ENCODE measurements at places on chromosomes 7 and 10.
A peak's percentile ranks its signal among the peaks of the same experiment; 100 is the strongest.

- no peak for DNase-seq
Measured at GRCh38 chr10:85544956-85545355, 821.6 kb downstream of the GRID1 start.

GRCh38 chr10:28947171-28947570, 269.9 kb downstream of the BAMBI start:
- DNase-seq: no peak

DNA sequence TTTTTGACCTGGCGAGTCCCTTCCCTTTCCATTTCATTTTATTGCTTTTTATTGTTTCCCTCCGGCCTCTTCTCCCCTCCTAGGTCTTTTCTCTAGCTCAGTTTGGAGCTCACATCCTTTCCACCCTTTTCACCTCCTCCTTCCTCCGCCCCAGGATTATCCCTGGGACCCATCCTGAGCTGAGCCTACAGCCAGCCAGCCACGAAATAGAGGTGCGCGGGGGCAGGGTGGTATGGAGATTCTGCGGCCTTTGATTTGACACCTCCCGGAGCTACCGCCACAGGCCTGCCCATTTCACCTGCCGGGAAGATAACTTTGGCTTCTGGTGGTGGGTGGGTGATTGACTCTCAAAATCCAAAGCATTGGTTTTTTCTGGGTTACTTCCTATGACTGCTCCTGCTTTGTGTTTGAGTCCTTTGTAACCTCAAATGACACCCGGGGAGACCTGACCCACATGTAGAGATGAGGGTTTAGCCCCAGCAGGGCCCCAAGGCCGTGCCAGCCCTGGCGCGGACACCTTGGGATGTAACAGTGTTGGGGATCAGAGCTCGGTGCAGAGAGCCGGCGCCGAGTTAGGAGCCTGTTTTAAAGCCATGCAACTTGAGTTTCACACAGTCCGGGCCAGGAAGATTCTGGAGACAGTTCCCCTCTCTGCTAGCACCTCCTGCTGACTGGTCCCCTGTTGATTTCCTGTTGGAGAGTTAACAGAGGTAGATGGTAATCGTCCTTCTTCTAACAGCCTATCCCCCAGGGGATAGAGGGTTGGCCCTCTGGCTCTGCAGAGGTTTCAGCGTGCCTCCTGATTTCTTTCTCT, 1.5 kb downstream of the DUSP5 start:
- DNase-seq: peak; percentile 73

DNA sequence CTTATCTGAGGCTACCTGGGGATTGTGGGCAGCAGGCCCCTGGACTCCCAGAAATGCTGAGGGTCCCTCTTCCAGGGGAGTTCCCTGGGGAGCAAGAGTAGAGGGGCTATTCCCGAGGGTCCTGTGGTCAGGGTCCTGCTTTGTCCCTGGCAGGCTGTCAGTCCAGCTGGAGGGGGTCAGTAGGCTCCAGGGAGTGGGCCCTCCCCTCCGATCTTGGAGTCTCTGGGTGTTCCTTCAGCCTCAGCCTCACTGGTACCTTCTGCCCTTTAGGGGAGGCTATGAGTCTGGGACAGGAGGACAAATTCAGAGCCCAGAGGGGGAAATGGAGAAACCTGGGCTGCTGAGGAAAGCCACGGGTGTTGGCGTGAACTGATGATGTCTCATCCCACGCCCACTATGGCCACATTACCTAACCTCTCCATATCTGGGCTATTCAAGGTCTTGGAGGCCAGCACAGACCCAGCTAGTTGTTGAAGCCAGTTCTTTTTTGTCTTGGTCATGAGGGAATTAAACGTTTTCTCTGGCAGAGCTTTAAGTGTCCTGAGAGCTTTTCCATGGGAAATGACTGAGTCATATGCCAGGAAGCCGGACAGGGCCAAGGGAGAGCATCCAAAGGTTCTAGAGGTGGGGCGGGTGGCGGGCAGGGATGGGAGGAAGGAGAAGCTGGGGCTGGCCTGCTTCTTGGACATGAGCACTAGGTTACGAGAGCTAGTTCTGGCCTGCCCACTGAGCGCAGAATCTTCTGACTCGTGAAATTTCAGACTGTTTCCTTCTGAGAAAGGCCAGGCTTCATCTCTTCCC, 6.2 kb downstream of the CALHM2 start:
- DNase-seq: no peak

- peak; percentile 44 for DNase-seq
Measured at GRCh38 chr10:58152673-58153263, 114.9 kb downstream of the IPMK start.

- no peak for DNase-seq
Measured at GRCh38 chr7:46173476-46174195, 252.6 kb upstream of the IGFBP3 start.

- no peak for DNase-seq
Measured at GRCh38 chr10:120945801-120946302, 94.7 kb downstream of the WDR11 start.

DNA sequence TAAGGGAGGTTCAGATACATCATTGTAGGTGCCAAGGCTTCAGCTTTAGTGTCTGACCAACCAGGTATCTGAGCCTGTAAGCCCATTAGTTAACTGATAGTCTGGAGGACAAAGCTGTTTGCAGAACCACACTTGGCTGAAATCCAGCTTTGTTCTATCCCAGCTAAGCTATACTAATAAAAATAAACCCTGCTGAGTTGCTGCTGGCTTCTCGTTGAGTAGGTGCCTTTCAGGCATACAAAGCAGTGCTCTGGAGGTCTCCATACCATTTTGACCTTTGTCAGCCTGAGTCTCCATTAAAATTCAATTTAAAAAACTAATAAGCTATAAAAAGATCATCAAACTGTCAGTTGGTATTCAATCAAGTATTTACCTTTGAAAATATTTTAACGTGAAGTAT, 22.0 kb downstream of the CDCA7L start:
- DNase-seq: no peak

DNA sequence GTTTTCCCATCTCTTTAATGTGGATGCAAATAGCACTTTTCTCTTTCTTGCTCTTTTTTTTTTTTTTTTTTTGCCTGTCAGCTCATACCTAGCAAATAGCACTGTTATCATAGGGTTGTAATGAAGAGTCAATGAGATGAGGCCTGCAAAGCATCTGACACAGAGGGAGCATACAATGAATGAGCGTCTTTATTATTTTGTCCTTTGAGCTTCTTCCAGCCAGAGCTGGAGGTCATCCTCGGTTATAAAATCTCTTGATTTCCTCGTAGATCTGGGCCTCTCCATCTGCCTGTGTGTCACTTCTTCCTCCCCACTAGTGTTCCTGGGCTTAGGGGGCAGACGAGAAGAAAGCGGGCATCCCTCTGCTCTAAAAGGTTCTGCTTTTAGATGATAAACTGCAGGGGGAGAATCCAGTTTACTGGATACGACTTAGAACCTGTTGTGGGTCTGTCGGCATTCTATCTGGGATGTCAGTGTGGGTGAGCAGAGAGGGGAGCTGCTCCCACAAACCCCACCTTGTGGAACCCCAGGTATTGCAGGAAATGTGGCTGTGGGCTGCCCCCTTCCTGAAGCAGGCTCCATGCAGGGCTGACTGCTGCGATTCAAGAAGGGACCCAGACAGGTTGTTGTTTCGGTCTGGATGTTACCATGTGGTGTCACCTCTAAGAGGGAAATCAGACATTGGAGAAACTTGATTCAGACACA, 135.8 kb upstream of the GPR26 start:
- no peak for DNase-seq

DNA sequence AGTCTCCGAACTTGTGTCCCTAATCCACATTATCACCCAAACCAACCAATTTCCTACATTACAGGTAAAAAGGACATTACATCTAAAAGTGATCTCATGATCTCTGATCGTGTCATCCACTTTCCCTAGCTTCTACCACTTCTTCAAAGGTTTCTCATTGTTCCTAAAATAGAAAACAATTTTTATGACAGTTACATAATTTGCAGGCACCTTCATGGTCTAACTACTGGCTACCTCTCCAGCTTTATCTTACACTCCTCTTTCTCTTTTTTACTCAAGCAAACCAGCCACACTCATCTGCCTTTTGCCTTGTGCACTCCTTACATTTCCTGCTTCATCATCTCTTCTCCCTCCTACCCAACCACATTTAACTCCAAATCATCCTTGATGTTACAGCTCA, 886.7 kb upstream of the SORCS1 start:
- DNase-seq: no peak

DNA sequence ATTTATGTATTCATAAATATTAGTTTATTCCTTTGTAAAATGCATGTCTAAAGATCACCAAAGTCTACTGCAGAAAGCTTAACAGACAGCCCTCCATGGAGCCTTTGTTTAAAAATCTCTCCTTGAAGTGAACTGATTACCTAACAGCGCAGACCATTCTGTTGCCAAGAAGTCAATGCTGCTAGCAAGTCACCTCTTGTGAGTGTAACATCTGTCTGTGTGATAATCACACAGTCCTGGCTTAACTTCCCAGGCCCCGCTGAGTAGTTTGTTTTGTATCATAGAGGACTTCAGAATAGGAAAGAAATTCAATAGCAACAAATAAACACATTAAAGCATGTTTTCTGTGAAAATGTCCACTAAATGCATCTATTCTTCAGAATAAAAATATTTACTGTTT, 435.3 kb upstream of the IGFBP3 start:
- no peak for DNase-seq

GRCh38 chr10:33524966-33525365, 190.5 kb upstream of the NRP1 start:
- DNase-seq: no peak

DNA sequence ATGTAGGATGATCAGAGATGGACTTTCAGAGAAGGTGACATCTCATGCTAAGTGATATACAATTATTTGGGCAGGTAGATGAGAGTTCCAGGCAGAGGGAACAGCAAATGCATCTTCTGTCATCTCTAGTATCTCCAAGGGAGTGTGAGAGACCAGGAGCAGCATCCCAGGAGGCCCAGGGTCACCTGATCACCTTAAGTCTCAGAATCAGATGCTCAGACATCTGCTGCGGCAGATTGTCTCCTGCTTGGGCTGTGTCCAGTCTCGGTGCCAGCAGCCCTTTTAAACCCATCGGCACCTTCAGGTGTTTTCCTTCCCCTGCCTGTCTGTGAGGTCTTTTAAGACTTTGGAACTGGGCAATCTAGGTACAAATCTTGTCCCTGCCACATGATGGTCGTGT, 690.6 kb downstream of the LRMDA start:
- no peak for DNase-seq

GRCh38 chr7:70392256-70392876, 739.6 kb upstream of the GALNT17 start:
- no peak for DNase-seq

DNA sequence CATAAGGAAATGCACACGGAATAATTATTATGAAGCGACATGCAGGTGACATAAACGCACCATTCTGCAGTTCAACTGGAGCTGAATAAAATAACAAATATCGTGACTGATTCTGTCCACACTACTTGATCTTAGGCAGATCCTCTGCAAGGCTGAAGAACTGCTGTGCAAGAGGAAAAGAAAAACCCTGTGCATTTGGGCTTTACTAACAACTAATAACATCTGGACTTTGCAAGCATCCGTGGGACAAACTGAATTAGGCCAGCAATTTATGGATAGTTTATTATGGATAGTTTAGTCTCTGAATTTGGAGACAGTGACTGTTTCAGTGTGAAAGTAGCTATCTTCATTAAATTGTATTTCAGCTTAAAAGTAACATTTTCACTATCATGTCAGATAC, 309.4 kb downstream of the SFMBT2 start:
- DNase-seq: no peak

DNA sequence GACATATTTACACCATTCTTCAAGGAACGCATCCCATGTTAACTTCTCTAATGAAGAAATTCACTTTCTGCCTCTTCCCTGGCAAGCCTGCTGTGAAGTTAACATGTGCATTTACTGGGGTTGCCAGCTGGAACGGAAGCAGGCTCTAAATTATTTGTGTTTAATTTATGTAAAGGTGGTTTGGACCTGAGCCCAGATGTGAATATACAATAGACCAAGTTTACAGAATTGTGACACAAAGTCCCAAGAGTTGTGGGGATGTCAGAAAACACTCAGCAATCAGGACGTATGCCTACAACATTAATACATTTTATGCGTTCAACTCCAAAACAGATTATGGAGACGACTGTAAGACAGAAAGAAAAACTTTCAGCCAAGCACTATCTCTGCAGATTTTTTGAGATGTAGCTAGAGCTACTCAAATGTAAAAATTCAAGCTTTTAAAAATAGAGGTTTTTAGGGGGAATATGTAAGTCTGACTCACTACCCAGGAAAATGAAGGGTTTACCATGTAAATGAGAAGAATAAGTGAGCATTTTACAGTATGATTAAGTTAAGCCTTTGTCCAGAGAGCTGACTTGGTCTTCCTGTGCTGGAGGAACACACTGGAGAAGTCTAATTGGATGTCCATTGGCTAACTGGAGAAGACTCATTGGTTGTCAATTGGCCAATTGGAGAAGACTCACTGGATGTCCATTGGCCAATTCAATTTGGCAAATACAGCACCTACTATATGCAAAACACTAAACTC, 19.5 kb downstream of the NRP1 start:
- no peak for DNase-seq

DNA sequence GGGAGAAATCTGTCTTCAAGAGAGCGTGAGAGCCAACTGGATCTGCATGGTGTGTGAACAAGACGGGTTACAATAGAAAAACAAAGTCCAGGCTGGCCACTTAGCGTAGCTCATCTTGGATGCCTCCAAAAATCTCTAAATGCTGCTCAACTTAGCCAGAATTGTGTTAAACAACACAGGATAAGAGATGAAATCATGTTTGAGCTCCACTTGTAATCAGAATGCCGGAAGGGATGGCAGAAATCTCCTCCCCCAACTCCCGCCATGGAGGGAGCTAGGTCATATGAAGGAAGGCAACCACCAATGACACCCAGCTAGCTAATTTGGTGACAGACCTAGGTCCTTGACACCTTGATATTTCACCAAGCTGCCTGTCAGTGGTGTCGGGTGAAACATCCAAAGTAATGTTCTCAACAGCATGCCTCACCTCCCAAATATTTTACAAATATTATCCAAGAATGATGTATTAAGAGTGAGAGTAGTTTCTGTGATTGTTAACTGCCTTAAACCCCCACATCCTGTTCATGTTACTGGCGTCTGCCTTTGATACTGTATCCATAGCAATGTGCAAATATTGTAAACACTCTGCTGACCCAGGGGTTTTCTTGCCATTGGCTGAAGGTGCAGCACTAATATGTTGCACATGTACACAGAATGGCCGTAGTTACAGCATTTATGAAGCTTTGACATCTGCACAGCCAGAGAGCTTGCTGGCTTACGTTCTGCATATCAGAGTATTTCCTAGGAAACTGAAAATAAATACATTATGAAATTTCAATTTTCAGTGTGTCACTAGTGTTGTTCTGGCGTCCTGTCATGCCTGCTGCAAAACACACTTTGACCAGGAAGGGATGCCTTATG, 25.8 kb downstream of the TMEM254 start:
- DNase-seq: peak; percentile 53

GRCh38 chr7:132771301-132771730, 195.0 kb upstream of the PLXNA4 start:
- DNase-seq: no peak

- DNase-seq: no peak
Measured at GRCh38 chr10:75406462-75407223, 5.1 kb upstream of the ZNF503 start.

Data from activated CD4-positive, alpha-beta T cell treated with anti-CD3 and anti-CD28 coated beads, Interleukin-2, amount 50 U/mL, for 16 hours (primary cell).